ENCODE measurements at places on chromosomes 1 and 21. TPM values are rescaled to one million over a fixed set of nuclear protein-coding genes. Genes with fewer than 3 reads are reported as not detected.

DNA sequence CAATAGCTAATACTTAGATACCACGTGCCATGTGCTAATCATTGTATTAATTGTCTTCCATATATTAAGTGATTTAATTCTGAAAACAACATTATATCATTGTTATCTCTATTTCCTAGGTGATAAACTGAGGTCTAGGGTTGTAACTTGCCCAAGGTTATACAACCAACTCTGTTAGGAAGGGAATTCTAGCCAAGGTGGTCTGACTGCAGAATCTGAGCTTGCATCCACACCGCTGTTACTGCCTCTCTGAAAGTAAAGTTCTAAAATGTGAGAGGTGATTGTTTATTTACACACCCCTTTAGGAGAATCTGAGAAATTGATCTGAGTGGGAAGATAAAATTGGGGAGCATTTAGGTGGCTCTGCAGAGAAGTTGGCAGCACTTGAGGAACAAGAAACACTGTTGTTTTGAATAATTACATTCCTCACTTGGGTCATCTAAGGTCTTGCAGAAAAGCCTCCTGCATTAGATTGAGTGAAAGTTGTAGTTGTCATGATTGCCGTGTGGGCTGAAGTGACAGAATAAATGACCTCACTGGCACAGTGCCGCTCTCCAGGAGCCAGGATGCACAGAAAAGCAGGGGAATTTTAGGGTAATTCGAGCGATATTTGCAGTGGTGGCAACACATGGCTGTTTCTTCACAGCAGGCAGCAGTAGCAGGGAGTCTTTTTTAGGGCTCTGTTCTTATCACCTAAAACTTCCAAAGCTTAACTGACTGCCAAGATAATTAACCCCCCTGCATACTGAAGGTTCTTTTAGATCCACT lies 121.7 kb downstream of the ADGRL4 start:
- H3K27me3 ChIP-seq, result no peaks in the 10 kb centered on the region
- no peak for DNase-seq
- no peak overlapping the region for H3K27ac ChIP-seq
- no peaks in the 10 kb centered on the region for H3K36me3 ChIP-seq

- no peaks in the 10 kb centered on the region for H3K27me3 ChIP-seq
- no peaks in the 10 kb centered on the region for H3K4me1 ChIP-seq
- no peak overlapping the region for H3K4me3 ChIP-seq
- no peak for DNase-seq
Measured at GRCh38 chr1:244413736-244414135, 38.0 kb downstream of the ADSS2 start.

- no peaks in the 10 kb centered on the region for H3K27me3 ChIP-seq
- H3K4me1 ChIP-seq, result peaks cover 17% of the 10 kb centered on the region
- no peak for DNase-seq
- H3K4me3 ChIP-seq, result no peak overlapping the region
- no peak overlapping the region for H3K27ac ChIP-seq
- no peaks in the 10 kb centered on the region for H3K36me3 ChIP-seq
Measured at GRCh38 chr1:235100194-235100772, 28.4 kb downstream of the TOMM20 start.

DNA sequence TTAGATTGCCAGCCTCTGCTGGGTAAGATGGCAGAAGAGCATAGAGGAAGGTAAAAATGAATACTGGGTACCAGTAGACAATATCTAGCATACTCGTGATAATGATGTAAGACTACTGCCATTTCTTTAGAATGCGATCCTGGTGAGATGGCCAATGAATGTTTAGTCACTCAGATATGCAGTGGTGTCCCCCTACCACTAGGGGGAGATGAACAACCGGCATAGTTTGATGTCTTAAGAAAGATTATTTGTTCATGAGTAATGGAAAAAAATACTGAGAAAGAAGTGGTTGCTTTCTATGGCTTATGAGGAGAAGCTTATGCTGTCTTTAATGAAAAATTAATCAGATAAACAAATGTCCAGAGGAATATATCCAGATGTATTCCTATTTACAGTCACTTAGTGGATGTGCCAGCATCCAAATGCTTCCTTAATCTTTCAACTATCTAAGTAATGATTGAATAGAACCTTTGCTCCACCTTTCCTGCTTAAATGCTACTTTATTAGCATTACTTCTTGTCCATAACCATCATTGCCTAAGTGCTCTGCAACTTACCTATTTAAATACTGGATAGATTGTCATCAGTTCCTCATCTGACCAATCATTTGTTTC lies 256.6 kb downstream of the ST6GALNAC3 start:
- H3K27me3 ChIP-seq, result no peaks in the 10 kb centered on the region
- no peaks in the 10 kb centered on the region for H3K36me3 ChIP-seq
- no peak overlapping the region for H3K4me3 ChIP-seq
- no peaks in the 10 kb centered on the region for H3K4me1 ChIP-seq
- H3K27ac ChIP-seq, result no peak overlapping the region
- no peak for DNase-seq

- H3K27ac ChIP-seq, result no peak overlapping the region
- H3K27me3 ChIP-seq, result no peaks in the 10 kb centered on the region
- H3K4me1 ChIP-seq, result no peaks in the 10 kb centered on the region
- H3K36me3 ChIP-seq, result no peaks in the 10 kb centered on the region
- DNase-seq, result no peak
- H3K4me3 ChIP-seq, result no peak overlapping the region
Measured at GRCh38 chr1:41713557-41714327, 205.0 kb downstream of the HIVEP3 start.

DNA sequence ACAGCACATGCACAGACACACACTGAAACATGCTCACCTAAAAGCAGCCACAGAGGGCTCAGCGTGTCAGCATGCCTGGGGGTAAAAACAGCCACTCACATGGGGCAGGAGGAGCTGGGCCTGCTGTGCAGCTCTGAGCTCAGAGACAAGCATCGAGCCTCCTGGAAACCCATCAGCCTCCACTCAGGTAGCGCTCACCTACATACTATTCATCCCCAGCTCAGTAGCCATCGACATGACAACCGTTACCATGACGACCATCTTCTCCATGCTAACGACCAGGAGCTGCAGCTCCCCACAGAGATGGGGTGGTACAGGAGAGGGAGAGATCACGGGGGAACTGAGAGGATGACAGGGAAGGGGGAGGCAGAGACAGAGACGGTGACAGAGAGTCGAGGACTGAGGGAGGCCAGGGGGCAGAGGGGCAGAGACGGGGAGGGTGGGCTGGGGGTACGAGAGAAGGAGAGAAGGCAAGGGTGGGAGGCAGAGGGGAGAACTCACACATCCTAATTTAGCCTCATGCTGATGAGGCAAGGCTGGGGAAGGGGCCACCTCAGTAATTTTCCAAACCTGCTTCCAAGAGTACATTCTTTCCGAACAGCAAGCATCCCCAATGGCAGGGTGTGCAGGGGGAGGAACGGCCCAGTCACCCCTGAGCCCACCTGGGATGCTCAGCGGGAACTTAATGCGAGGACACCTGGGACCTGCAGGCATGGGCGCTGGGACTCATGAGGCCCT lies 28.4 kb downstream of the SDC3 start:
- peaks cover 18% of the 10 kb centered on the region for H3K4me1 ChIP-seq
- no peak overlapping the region for H3K27ac ChIP-seq
- no peak for DNase-seq
- no peaks in the 10 kb centered on the region for H3K36me3 ChIP-seq
- no peaks in the 10 kb centered on the region for H3K27me3 ChIP-seq
- H3K4me3 ChIP-seq, result no peak overlapping the region

DNA sequence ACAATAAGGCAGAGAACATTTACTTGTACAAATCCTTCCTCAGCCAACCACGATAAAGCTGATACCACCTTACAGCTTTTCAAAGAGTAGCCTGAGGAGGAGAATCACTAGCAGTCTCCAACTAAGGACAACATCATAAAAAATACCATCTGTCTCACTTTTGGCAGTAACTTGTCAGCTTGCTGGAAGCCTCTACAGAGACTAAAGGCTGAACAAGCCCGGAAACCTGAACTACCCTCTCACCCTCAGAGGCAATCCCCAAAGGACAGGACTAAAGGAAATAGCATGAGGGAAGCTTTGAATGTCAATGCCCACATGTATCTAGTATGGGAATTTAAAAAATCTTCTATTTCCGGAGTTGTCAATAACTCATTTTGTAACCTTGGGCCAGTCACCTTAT lies 10.6 kb downstream of the SRSF4 start:
- no peak for DNase-seq
- H3K27ac ChIP-seq, result no peak overlapping the region
- H3K4me3 ChIP-seq, result no peak overlapping the region
- H3K27me3 ChIP-seq, result no peaks in the 10 kb centered on the region

- peaks cover 59% of the 10 kb centered on the region for H3K36me3 ChIP-seq
- H3K4me3 ChIP-seq, result no peak overlapping the region
Measured at GRCh38 chr1:85259912-85260274, 431 bp upstream of the C1orf52 start.

DNA sequence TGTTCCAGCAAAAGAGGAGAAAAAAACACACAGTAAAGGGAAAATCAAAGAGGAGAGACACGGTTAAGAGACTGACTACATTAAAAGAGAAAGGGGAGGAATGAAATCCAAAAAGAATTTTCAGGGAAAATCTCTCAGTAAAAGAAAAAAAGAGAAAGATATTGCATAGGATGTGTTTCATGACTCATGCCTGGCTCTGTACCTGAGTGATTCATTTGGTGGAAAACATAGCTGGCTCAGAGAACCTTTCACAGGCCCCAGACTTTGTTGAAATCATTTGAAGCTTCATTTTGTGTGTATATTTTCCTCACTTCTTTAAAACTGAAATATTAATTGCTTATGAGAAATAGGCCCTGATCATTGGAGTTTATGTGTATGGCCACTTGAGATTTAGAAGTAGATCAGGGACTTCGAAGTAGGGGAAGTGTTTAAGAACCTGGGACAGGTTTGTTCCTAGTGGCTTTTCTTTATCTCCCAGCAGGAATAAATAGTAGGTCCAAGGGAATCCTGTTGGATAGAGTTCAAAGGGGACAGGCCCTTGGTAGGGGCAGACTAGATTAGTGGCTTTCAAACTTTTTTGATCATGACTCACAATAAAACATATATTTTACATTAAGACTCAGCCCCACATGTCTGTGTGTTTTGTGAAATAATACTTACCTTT lies 239.1 kb upstream of the SGIP1 start:
- no peak overlapping the region for H3K27ac ChIP-seq
- H3K4me1 ChIP-seq, result peaks cover 7% of the 10 kb centered on the region
- DNase-seq, result no peak
- no peaks in the 10 kb centered on the region for H3K27me3 ChIP-seq
- no peak overlapping the region for H3K4me3 ChIP-seq
- H3K36me3 ChIP-seq, result no peaks in the 10 kb centered on the region

The SPRR4 gene
- not detected for total RNA-seq

The TNNI3K gene
- 6.2 TPM for total RNA-seq

The FAM72B gene
- 1.6 TPM for total RNA-seq

The EFHD2 gene
- 226 TPM for total RNA-seq

The MPZ gene
- total RNA-seq, result 9.0 TPM

The TTC13 gene
- 86.6 TPM for total RNA-seq

All from spleen (tissue), 13 donors.